Fibroblast of skin of scalp (primary cell): ENCODE measurements at places on chromosomes 2 and 18.

DNA sequence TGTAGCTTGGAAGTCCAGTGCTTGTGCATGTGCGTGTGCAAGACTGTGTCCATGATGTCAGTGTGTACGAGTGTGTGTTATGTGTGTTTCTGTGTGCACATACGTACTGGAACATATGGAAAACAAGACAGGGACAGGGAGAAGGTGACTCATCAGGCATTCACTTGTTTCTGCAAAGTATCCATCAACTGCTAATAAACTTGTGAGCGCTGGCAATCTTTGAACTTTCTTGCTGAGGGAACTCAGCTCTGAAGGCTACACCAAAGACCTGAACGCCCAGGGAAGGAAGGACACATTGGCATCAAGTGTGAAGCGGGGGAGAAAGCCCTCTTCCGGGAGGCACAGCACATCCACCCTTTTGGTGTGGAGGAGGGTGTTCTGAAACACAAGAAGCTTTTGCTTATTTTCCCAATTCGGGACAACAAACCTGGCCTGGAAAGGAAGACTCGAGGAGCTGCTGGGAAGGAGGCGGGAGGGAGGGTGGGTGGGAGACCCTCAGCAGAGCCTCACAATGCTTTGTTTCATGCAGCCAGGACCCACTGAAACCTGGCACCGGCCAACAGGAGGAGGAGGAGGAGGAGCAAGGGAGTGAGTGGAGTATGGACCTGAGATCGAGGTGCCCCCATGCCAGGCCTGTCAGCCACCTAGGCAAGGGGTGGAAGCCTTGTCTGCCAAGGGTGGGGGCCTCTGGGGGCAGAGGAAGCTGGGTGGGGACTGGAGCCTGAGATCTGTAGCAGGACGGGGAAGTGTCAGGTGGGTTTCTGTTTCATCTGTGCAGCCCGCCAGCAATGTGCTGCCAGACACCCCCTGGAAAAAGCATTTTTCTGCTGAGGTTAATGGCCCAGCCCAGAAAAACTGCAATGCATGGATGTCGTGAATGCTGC, 26.8 kb downstream of the SMAD7 start:
- peak; percentile 56 for DNase-seq

GRCh38 chr2:160376576-160376975, 117.0 kb downstream of the RBMS1 start:
- DNase-seq = peak; percentile 68

- DNase-seq = no peak
These were observed 30.3 kb upstream of the ZSWIM2 start for GRCh38 chr2:186879312-186879711.

GRCh38 chr18:36212301-36213171, 25.2 kb downstream of the MOCOS start:
- peak; percentile 9 for DNase-seq

GRCh38 chr2:11750422-11750821, 4.0 kb downstream of the LPIN1 start:
- no peak for DNase-seq

GRCh38 chr2:15763822-15764682, 172.4 kb downstream of the DDX1 start:
- no peak for DNase-seq

GRCh38 chr2:27494284-27494943, 586 bp downstream of the FNDC4 start:
- DNase-seq = peak; percentile 8

GRCh38 chr2:202944816-202945215, 32.7 kb downstream of the CARF start:
- no peak for DNase-seq

DNA sequence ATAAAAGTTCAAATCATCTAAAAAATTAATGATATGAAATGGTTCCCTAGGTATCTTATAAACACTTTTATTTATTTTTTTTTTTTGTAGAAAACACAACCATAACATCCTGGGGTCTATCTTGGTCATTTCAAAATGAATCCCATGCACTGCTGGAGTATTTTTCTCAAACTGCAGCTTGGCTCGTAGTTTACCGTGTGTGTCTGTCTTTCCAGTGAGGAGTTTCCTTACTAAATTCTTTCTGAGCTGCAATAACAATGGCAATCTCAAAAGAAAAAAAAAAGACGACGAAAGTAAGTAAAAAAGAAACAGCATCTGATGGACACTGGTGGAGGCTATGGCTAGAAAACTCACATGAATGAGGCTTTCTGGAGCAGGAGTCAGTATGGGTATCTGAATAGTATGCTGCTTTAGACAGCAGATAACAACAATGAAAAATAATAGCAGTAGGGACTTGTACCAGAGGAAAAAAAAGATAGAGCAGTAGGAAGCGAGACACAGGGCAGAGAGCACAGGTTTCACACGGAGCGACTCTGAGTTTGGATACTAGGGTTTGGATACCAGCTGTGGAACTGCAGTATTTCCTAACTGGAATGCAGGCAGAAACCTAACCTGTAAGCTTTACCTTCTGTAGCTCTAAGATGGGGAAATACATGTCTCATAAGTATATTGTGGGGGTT, 43.5 kb downstream of the CALCRL start:
- DNase-seq = no peak

DNA sequence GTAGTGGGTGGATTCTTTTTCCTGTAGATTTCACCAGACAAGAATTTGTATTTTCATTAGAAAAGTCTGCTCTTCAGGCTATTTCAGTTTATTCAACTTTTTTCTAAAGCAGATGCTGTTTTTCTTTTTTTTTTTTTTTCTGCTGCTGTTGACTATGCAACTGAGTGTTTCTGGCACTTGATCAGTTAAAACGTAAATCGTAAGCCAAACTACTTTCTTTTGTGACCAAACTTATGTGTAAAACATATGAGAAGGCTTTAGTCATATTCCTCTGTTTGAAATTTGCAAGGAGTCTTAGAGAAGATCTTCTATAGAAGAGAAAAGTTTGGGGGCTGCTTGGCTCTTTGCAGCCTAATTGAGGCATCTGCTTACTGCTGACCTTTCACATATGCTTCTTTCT, 170.1 kb downstream of the PARD3B start:
- DNase-seq = no peak

DNA sequence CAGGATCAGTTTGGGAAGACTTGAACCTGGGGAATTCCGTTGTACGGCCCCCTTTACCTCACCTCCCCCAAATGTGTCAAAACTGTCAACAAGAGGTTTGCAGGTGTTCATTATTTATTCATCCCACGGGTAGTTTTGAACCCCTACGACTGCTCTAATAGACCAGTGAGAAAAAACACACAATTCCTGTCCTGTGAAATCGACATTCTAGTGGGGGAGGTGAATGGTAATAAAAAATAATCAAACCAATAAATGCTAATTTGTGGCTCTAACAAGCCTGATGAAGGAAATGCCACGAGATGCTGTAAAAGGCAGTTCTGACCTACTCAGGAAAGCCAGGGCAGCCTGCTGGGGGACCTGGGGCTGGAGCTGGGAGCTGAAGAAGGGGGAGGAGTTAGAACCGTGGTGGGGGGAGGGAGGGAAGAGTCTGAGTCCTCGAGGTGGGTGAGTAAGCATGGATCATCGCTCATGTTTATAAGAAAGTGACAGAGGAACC, 463 bp upstream of the DNAJB2 start:
- DNase-seq = no peak

DNA sequence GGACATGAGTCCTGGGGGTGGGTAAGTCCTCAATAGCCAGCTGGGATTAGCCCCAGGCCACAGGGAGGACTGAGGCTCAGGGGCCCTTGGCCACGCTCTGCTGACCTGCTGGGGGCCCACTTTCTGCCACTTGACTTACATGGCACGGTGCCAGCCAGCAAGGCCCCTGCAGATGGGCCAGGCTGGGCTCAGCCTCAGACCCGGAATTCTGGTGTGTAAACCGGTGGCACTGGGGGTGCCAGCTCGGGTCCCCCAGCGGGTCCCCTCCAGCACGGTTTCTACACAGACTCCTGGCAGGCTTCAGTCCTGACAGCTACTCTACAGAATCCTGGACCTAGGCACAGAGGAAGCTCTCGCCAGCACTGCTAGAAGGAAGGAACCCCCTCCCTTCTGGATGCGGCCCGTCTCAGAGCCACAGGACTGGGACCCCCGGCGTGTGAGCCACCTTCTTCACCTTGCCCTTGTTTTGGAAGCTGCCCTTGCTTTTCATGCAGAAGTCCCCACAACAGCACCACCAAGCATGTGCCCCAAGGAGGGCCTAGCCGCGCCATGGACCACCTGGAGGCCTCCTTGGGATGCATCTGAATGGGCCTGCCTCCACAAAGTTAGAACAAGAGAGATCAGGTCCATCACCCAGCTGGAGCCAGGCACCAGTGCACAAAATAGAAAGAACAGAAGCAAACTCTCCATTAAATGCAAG, 8.0 kb downstream of the HDAC4 start:
- no peak for DNase-seq

DNA sequence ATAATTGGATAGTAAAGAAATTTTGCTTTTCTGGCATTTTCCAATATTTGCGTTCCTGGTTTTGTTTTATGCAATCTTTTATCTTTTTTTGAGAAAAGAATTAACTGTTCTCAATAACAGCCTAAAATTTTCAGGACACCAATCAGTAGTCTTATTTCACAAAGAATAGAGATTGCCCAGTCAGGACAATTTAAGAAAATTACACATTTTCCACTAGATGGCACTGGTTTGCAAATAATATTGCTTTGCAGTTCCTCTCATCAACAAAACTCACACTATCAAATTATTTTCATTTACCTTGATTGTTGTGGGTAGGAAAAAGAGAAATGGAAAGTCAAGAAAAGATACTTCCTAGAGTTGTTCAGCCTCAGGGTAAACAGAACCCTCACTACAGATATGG, 2.4 kb upstream of the RBM45 start:
- peak; percentile 40 for DNase-seq

DNA sequence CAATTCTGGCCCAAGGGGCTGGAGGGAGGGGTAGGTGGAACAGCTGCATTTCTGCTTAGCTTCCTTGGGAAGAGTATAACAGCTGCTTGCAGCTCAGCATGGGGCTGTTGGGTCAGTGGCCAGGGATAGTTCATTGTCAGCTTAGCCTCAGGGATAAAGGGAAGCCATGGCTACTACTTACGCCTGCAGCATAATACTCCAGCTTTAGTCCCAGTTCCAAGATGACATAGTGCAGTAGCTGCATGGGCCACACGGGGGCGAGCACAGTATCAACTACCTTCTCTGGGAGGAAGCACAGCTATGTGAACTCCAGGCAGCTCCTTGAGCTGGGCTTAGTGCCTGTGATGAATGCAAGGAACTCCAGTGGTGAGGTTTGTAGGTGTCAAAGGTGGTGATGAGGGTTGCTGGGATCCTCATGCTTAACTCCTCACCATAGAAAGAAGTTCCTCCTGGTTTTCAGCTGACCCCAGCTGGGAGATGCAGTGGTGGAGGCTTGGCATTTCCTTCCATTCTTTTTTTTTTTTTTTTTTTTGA, 35.4 kb upstream of the RHOB start:
- peak; percentile 78 for DNase-seq

DNA sequence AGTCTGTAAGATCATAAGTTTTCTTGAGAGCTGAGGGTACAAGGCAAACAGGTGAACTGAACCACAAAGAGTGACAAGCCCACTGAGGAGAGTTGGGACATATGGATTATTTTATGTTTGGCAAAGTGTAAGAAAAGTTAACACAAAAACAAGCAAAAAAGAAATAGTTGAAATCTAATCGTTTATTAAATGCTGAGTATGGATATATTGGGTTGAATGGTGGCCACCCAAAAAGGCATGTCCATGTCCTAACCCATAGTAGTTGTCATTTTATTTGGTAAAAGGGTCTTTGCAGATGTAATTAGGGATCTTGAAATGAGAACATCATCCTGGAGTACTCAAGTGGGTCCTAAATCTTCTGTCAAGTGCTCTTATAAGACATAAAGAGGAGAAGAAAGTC, 24.9 kb upstream of the TWIST2 start:
- DNase-seq = no peak

DNA sequence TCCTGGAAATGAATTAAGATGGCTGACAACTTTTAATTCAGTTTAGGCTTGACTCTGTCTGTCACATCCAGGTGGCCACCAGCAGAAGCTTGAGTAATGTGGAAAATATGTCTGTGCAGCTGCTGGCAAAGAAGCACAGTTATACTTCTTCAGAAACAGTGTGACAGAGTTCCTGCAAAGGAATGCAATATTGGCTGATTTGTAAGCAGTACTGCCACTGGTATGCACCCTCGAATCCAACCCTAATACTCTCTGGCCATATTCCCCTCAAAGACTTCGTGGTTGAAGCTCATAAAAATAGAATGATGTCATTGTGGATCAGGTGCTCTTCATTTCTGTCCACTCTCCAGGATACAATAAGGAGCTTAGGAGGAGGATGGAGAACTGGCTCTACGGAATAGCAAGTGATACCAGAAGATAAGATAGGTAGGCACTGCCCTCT, 86.2 kb downstream of the METTL8 start:
- peak; percentile 86 for DNase-seq

DNA sequence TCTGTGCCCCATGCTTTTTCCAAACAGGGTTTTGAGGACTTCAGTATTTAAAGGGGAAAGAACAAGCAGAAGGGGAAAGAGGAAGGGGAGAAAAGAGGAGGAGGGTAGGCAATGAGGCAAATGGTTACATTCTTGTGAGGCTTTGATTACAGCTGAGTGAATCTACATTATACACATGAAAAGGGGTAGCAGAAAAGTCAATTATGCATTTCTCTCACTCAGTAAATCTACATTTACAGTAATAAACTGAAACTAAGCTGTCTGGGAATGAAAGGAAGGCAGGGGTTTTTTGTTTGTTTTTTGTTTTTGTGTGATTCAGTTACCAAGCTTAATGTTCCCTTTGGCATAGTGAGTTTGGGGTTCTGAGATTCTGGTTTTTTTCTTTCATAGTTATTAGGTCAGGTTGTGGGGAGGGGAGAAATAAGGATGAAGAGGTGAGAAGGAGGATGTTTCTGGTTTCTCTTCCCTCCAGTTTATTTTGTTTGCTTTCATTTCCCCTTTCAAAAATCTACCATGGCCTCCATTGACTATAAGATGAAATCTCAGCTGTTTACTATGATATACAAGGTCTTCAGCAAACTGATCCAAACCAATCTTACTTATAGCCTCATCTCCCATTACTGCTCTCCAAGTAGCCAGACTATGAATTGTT, 18.7 kb downstream of the C18orf63 start:
- DNase-seq = no peak

- DNase-seq = no peak
These were observed 31.5 kb downstream of the SIX3 start for GRCh38 chr2:44972771-44973535.

GRCh38 chr2:56133931-56134629, 49.7 kb upstream of the CCDC85A start:
- no peak for DNase-seq

DNA sequence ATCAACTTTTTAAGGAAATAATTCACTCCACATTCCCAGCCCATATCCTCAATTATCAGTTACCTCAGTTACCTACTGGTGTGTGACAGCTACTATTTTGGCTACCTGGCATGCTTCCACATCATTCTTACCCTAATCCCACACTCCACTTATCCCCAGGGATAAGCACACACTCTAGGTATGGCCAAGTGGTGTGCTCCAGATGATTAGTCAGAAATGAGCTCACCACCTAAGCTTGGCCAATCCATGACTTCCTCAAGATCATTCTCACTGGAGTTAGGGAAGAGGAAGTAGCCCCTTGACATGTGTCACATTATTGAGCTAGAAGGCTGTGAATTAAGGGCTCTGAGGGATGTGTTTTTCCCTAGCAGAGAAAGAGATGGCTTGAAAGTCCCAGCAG, 20.9 kb upstream of the SMAD4 start:
- DNase-seq = peak; percentile 33

- DNase-seq = no peak
These were observed 19.0 kb downstream of the ACVR2A start for GRCh38 chr2:147863835-147864234.

GRCh38 chr18:26963292-26963691, 97.8 kb upstream of the AQP4 start:
- DNase-seq = no peak
